GM23248 (cell line): ENCODE measurements at places on chromosomes 6 and 20. TPM values are rescaled to one million over a fixed set of nuclear protein-coding genes. Genes with fewer than 3 reads are reported as not detected.

- no peak for DNase-seq
These were observed 225.7 kb downstream of the HAO1 start for GRCh38 chr20:7714549-7714948.

GRCh38 chr20:48277266-48277665, 492.0 kb upstream of the SULF2 start:
- no peak for DNase-seq

DNA sequence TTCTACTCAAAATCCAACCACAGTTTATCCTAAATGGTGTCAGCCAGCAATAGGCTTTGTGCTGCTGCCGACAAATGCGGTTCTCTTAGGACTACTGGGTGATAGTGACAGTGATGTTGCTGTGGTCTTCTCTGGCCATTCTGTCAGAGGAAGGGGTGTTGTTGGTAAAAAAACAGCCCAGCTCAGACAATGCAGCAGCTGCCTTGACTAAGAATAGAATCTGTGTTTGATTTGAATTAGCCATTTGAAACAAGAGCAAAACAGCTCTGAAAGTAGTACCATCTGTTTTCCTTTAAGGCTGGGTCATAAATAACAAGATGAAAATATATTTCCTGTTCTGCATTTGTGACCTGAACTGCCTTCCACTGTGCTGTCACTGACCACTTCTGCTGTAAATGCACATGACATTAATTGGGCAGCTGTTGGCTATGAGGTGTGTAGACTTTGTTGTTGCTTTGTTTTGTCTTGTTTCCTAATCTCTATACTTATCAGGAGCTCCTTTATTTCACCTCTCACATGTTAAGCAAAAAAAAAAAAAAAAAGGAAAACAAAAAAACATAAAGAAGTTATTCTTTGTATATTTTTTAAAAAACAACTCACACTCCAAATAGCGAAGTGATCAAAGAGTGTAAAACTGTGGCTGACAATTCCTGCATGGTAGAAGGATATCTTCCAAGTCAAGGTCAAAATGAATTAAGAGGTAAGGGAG, 497.8 kb upstream of the ARID1B start:
- DNase-seq = no peak

GRCh38 chr20:1761116-1761515, 103.5 kb upstream of the SIRPG start:
- peak; percentile 95 for DNase-seq

The ULBP2 gene
- total RNA-seq = 11.4 and 23.8 TPM in 2 replicates

- peak; percentile 83 for DNase-seq
These were observed 45.2 kb downstream of the KIF16B start for GRCh38 chr20:16528078-16528477.

The PHACTR1 gene
- 0.25 and 3.2 TPM in 2 replicates for total RNA-seq

DNA sequence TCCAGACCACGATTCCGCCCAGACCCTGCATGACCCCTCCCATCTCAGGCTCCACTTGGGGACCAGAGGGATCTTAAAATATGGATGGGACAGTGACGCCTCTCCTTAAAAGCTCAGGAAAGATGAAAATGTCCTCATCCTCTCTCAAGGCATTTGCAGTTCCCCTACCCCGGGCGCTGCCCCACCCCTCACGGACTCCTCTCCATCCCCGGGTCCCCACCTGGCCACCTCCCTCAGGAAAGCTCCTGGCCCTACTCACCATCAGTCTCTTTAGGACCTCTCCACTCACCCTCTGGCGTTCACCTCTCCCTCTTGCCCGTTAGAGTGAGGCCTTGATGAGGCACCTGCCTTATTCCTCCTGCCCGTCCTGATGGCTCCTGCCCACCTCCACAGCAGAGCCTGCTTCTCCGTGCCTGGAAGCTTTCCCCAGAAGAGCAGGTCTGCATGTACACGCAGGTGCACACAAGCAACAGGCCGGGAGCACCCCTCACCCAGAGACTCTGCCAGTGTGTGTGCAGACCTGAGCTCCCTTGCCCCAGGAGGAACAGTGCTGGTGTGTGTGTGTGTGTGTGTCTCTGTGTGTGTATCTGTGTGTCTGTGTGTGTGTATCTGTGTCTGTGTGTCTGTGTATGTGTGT, 105.6 kb upstream of the NXT1 start:
- DNase-seq = no peak

GRCh38 chr6:6758915-6759654, 170.6 kb downstream of the LY86 start:
- peak; percentile 42 for DNase-seq

The HDGFL1 gene
- not detected in 2 replicates for total RNA-seq

The ERVFRD-1 gene
- not detected in 2 replicates for total RNA-seq

DNA sequence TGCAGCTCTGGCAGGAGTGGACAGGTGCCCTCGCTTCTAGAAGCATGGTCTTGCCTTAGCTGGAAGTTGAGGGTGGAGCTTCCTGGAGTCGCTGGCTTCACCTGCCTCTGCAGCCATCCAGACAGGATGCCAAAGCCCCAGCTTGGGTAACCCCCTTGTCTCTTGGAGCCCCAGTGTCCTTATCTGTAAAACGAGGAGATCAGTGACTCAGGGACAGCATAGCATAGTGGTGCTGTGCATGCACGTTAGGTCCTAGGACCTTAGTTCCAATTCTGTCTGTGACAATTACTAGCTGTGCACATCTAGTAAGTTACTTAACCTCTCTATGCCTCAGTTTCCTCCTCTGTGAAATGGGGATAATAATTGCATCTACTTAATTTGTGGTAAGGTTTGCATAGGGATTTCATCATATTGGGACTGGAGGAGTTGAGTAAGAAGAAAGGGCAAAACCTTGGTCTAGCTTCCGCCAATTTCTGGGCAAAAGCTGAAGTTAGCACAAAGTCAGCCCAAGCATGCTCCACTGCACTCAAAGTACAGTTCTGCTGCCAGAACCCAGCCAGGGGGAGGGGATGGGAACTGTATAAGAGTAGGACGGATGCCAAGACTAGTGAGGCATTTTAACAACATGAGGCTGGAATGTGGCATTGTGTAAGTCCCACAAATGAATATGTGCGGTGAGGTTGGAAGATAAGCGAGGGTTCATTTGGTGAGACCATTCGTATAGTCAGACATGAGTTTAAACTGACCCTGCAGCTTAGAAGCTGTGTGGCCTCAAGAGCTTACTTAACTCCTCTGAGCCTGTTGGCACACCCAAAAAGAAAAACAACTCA, 24.5 kb downstream of the TOX2 start:
- DNase-seq = peak; percentile 100

DNA sequence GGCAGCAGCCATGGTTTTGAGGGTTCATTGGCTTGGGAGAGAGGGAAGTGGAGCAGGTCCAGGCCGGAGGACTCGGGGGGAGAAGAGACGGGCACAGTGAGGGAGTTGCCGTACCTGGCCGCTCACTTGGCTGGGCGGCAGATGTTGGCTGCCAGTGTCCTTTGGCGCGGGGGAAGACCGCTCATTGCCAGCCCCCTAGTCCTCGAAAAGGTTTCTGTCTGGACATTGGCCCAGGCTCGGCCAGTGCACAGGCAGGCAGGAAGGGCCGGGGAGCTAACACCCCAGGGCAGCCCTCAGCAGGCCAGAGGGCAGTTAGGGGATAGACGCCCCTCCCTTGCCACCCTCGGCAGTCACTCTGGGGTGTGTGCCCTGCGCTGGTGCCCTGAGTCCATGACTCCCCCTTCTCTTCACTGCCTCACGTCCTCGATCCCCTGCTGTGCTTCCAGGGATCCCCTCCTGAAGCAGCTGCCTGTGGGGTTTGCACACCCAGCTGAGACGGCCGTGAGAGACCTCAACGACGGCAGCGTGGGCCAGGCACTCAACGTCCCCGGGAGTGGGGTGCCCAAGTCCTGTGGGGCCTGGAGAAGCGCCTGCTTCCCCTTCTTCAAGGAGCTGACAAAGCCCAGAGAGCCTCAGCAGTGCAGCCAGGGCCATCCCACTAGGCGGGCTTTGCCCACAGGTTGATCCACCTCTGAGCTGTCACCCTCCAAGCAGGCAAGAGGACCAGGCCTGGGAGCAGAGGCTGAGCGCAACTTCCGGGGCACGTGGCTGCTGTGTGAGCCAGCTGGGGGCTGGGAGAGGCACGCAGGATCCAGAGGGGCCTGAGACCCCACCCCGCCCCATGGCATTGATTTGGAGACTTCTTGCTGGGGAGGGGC, 20.4 kb downstream of the RBM38 start:
- no peak for DNase-seq

DNA sequence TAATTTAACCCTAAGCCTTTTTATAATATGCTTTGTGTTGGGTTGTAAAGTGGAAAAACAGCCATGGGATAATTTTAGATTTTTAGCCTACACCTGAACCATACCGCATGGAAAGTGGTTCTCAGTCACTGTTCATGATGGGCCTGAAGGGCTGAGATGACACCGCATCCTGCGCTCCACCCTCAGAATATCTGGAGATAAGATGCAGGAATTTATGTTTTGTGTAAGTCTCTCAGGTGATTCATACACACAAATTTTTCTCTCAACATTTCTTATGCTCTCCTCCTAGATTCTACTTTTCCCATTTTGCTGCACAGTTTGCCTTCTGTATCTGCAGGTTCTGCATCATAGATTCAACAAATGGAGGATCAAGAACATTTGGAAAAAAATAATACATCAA, 191.3 kb upstream of the PHACTR1 start:
- no peak for DNase-seq

The ADGRG6 gene
- 1.5 and 1.6 TPM in 2 replicates for total RNA-seq

- DNase-seq = no peak
These were observed 78.6 kb downstream of the INSM1 start for GRCh38 chr20:20446425-20447015.

DNA sequence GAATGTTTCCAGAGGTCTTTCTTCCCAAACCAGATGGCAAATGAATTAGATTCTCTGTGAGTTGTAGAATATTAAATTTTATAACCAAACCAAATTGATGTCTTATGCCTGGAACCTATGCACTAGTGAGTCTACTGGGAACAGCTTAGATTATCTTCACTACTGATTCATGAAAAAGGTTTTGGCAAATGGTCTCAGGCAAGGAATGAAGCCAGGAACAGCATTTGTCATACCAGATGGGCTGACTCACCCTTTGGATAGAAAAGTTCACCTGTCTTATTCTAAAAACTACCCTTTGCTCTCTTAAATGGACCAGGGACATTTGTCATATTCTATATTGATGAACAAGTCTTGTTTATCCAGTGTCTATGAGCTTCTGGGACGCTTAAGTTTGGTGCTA, 135.4 kb upstream of the ECI2 start:
- DNase-seq = peak; percentile 77

The ACTL10 gene
- 3.2 and 3.4 TPM in 2 replicates for total RNA-seq

The ARFGEF3 gene
- total RNA-seq = 0.11 and 0.13 TPM in 2 replicates

- no peak for DNase-seq
These were observed 269.9 kb upstream of the SUPT3H start for GRCh38 chr6:45647341-45648261.

GRCh38 chr20:46377518-46377917, 28.9 kb downstream of the ELMO2 start:
- no peak for DNase-seq

- no peak for DNase-seq
These were observed 14.9 kb downstream of the TMEM170B start for GRCh38 chr6:11552442-11552841.
